Ecto neural progenitor cell (in vitro differentiated cells): ENCODE measurements at places on chromosomes 3 and 15.
A peak's percentile ranks its signal among the peaks of the same experiment; 100 is the strongest.

DNA sequence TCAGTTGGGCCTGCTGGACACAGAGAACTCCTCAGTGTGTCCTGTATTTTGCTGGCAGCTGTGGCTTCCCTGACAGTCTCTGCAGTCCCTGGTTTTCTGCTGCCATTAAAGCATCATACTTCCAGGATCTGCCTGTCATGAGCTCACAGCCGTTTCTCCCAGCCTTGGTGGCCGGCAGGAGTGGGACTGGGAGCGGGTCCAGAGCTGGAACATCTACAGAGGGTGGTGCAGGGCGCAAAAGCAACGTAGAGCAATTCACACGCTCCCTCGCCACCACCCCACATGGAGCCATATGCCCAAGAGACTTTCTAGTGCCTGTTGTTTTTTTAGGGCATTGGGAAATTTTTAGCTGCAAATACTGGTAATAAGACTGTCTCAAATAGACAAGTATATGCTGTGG, 33.6 kb downstream of the ABTB1 start:
- peak; percentile 29 for DNase-seq

DNA sequence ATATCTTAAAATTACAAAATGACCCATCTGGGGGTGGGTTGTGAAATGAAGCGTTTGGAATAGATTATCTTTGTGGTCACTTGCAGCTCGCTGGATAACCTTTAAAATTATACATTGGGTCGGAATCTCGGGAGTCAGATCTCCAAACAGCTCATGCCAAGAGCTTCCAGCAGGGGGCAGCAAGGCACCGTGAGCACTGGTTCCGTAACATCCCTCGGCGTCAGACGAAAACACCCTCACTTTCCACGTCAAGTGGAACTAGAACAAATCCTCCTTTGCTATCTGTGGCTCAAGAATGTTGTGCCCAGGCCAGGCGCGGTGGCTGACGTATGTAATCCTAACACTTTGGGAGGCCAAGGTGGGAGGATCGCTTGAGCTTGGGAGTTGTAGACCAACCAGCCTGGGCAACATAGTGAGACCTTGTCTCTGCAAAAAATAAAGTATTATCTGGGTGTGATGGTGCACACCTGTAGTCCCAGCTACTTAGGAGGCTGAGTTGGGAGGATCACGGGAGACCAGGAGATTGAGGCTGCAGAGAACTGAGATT, 31.1 kb downstream of the UMPS start:
- DNase-seq, result peak; percentile 82

GRCh38 chr3:188728371-188728896, 443.3 kb upstream of the TPRG1 start:
- no peak for DNase-seq

- DNase-seq, result no peak
Observed at GRCh38 chr3:11138371-11138770, 15.9 kb upstream of the HRH1 start.

- no peak for DNase-seq
Observed at GRCh38 chr3:136351905-136352304, 101.8 kb downstream of the PCCB start.

DNA sequence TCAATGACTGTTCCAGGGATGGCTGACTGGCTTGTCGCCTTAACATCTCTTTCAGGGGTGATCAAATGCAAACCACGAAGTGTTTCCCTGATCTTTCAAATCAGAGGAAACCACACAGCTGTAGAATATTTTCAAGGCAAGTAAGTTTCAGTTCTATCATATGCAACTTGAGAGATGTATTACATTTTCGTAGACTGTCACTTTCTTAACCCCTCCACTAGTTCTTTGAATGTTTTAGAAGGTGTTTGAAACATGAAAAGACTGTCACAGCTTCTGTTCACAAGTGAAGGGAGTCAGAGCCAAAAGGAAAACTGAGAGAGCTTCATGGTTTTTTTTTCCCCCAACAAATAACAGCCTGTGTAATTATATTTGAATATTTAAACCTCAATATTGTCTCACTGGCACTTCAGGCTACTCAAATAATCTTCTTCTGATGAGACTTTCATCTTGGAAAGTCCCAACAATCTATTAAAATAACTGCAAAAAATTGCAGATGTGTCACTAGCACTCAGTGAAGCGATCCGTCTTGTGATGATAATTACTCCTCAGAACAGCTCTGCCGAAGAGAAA, 25.9 kb upstream of the CAPN7 start:
- no peak for DNase-seq

- DNase-seq, result peak; percentile 34
Observed at GRCh38 chr15:101288905-101289513, 6.0 kb downstream of the SNRPA1 start.
